ENCODE measurements at places on chromosomes 6 and 20. TPM values are rescaled to one million over a fixed set of nuclear protein-coding genes. Genes with fewer than 3 reads are reported as not detected.
A peak's percentile ranks its signal among the peaks of the same experiment; 100 is the strongest.

DNA sequence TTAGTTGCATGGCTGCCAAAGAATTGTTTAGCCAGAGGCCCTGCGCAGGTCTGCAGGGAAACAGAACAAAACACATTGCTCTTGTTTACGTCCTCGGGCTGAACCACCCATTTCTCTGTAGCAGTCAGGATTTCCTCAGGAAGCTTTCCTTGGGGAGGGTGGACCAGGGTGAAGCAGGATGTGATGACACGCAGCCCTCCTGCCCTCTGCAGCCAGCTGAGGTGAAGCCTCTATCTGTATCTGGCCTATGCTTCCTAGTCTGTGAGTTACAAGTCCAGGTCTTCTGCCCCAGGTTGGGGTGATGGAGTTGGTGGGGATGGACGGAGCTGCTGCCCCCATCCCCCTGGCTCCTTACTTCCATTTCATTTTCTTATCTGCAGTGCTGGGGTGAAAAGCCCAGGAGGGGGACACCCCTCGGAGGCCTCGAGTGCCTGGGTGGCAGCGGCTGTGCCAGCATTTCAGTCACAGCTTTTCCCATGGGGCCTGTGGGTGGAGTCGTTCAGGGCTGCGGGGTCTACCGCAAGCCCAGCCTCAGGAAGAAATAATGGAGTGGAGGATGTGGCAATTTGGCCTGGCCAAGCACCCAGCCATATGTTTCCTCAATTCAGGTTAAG, 24.9 kb downstream of the SASH1 start:
- no peak for DNase-seq
- no peaks in the 10 kb centered on the region for H3K36me3 ChIP-seq
- H3K4me1 ChIP-seq: peaks cover 13% of the 10 kb centered on the region
- no peak overlapping the region for H3K27ac ChIP-seq

The PSORS1C1 gene
- total RNA-seq: not detected

- H3K4me1 ChIP-seq: no peaks in the 10 kb centered on the region
These were observed 28.8 kb downstream of the PTPRT start for GRCh38 chr20:43160941-43161340.

GRCh38 chr20:40744072-40744817, 55.2 kb upstream of the MAFB start:
- DNase-seq: no peak
- no peak overlapping the region for H3K4me3 ChIP-seq
- H3K4me1 ChIP-seq: no peaks in the 10 kb centered on the region

GRCh38 chr6:47419621-47420020, 58.0 kb upstream of the CD2AP start:
- H3K27ac ChIP-seq: no peak overlapping the region
- peaks cover 11% of the 10 kb centered on the region for H3K36me3 ChIP-seq
- peaks cover 30% of the 10 kb centered on the region for H3K4me1 ChIP-seq
- no peak for DNase-seq

DNA sequence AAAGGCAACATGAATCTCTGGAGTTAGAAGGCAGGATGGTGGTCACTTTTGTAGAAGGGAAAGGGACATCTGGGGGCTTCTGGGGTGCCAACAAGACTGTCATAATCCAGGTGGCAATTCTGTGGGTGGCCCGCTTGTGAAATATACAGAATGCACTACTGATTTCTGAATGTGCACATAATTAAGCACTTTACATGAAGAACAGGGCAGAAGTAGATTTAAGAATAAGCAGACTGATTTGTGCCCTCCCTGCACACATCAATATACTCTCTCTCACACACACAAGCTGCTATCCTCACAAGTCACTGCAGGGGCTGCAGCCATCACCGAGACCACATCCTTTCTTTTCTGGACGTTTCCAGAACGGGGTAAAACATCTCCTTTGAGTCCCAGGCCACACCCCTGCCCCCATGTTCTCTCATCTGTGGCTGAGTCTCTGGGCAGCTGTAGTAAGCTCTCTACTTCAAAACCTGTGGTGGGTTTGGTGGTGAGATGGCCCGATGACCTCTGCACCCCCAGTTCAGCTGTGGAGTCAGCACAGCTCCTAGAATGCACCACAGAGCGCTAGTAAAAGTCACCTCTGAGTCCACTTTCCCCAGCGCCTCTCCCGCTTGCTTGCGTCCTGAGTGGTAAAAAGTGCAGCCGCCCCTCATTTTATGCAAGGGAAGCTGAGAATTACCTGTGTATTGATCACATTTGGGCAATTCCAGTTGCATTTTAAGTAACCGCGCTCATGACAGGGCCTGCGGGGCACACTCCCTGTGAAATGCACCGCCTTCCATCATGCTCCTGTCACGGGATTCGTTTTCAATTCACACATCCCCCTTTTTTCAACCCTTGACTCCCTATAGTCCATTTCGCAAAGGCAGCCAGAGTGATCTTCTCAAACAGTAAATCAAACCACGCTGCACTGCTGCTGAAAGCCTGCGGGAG, 115.5 kb downstream of the NFATC2 start:
- H3K4me1 ChIP-seq: peaks cover 79% of the 10 kb centered on the region
- H3K27ac ChIP-seq: peak overlapping the region; percentile 82

The TRDN gene
- not detected for total RNA-seq

The TMEM217 gene
- 3.1 TPM for total RNA-seq

GRCh38 chr6:38159596-38159995, 340.1 kb downstream of the ZFAND3 start:
- H3K4me1 ChIP-seq: no peaks in the 10 kb centered on the region
- no peak overlapping the region for H3K4me3 ChIP-seq
- no peaks in the 10 kb centered on the region for H3K27me3 ChIP-seq
- H3K27ac ChIP-seq: no peak overlapping the region
- H3K36me3 ChIP-seq: no peaks in the 10 kb centered on the region
- DNase-seq: no peak

DNA sequence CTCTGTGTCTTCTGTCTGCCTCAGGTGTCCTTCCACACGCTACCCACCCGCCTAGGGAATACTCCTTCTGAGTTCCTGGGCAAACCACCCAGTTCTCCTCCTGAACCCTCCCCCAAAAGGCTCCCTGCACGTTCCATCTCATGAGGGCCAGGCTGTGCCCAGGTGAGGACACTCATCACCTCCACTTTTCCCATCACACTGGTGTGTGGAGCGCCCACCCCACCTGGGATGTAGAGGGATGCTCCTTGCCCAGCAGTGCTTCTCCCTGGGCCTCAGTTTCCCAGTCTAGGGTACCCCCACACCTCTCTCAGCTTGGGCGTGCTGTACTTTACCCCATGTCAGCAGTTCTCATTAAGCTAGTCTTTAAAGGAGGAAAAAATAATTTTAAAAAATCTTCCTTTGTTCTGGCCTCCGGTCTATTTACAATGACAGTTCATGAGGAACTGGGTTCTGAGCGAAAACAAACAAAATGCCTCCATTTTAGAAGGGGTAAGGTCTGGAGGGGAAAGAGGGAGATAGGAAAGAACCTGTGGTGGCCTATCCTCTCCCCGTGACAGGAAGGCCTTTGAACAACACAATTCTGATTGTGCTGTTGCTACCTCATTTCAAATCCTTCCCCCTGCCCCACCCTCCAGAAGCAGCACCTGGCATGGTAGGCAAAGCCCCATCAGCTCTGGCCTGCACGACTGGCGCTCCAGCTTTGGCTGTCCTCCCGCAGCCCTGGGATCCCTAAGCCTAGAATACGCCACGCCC, 1.7 kb upstream of the C20orf203 start:
- DNase-seq: no peak
- no peaks in the 10 kb centered on the region for H3K27me3 ChIP-seq
- no peaks in the 10 kb centered on the region for H3K36me3 ChIP-seq
- H3K27ac ChIP-seq: no peak overlapping the region
- H3K4me1 ChIP-seq: peaks cover 54% of the 10 kb centered on the region

- no peak for DNase-seq
- H3K27ac ChIP-seq: no peak overlapping the region
- peaks cover 12% of the 10 kb centered on the region for H3K4me1 ChIP-seq
- no peak overlapping the region for H3K4me3 ChIP-seq
These were observed 55.5 kb downstream of the TCP11 start for GRCh38 chr6:35085359-35086281.

DNA sequence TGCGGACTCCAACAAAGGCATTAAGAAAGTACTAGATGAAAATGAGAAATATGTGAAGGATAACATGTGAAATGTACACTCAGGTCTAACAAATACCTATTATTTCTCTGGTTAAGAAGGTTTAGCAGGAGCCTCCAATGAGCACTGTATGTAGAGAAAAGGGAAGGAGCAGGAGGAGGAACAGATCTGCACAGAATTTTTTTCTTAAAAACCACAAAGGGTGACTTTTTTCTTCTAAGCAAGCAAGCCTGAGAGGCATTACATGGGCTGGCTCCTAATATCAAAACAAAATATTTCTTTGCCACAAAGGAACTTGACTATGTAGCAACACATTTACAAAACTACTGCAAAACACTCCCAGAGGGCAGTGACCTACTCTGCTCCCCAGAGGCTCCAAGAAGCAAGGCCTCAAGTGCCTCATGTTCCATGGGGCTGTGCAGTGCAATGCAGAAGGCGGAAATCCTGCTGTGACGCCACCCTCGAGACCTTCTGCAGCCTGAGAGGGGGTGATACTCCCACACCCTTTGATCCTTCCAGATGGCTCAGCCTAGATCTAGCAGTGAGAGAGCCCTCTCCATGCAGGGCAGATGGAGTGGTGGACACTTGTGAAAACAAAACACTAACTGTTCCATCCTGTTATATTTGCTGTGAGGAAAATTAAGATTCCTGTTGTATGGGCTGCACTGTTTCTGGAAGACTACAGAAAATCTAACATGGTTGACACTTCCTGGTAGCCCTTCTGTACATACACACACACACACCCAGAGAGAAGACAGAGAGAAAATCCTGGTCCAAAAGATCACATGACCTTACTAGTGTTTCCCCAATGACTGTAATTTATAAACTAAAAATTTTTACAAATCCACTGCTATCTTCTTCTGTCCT, 36.0 kb upstream of the SMIM29 start:
- no peak for DNase-seq
- H3K4me3 ChIP-seq: no peak overlapping the region
- peaks cover 26% of the 10 kb centered on the region for H3K4me1 ChIP-seq
- H3K27ac ChIP-seq: peak overlapping the region; percentile 43
- H3K36me3 ChIP-seq: peaks cover 31% of the 10 kb centered on the region

The THBS2 gene
- not detected for total RNA-seq

The TRIM15 gene
- total RNA-seq: not detected

The OR2B2 gene
- not detected for total RNA-seq

GRCh38 chr6:130922922-130923321, 95.7 kb downstream of the SMLR1 start:
- no peaks in the 10 kb centered on the region for H3K36me3 ChIP-seq
- no peaks in the 10 kb centered on the region for H3K4me1 ChIP-seq
- no peak overlapping the region for H3K4me3 ChIP-seq
- H3K27ac ChIP-seq: no peak overlapping the region
- DNase-seq: no peak

DNA sequence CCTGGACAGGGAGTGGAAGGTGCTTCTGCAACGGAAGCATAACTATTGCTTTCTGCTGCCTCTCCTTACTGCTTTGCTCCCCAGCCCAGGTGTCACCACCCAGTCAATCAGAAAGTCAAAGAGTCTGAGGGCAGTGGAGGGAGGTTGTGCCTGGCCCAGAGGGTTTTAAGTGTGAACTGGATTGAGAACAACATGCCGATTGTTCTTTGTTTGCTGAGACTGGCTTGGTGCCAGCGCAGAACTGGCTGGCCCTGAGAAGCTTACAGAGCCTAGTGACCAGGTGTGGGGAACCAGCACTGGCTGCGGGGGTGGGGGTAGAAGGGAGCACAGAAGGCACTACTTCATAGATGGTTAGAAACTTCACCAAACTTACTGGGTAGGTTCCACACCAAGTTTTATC, 31.1 kb upstream of the ENPP4 start:
- H3K27me3 ChIP-seq: no peaks in the 10 kb centered on the region
- H3K4me3 ChIP-seq: no peak overlapping the region
- H3K4me1 ChIP-seq: no peaks in the 10 kb centered on the region
- no peak for DNase-seq
- no peaks in the 10 kb centered on the region for H3K36me3 ChIP-seq

The OOEP gene
- total RNA-seq: 0.87 TPM

DNA sequence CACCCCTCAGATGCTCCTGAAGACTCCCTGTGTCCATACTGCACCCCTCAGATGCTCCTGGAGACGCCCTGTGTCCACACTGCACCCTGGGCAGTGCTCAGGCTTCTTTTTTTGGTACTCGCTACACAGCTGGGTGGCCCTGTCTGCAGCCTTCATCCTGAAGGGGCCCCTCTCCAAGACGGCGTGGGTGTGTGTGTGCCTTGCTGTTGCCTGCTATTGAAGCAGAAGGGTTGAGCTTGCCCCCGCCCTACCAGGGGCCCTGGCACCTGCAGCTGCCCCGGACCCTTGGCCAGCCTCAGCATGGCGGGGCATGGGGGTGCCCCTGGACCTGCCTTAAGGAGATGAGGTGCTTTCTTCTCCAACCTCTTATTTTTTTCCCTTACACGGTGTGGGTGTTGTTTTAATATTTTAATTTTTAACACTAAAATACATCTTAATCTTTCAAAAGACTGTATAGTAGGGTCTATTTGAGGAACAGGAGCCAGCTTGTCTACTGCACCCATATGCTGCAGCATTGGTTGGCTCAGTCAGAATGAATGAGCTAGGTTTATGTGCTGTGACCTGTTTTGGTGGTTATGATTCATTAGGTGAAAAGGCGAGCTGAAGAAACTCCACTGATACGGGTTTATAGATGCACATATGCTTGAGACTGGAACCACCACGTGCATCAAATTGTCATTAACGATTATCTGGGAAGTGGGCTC, 135.9 kb downstream of the AGPAT4 start:
- no peaks in the 10 kb centered on the region for H3K27me3 ChIP-seq
- H3K27ac ChIP-seq: no peak overlapping the region
- no peak for DNase-seq
- H3K4me1 ChIP-seq: no peaks in the 10 kb centered on the region

- DNase-seq: no peak
- no peak overlapping the region for H3K27ac ChIP-seq
- no peaks in the 10 kb centered on the region for H3K4me1 ChIP-seq
- no peaks in the 10 kb centered on the region for H3K36me3 ChIP-seq
- no peaks in the 10 kb centered on the region for H3K27me3 ChIP-seq
These were observed 178.7 kb downstream of the GJA1 start for GRCh38 chr6:121614115-121614514.

The C4A gene
- total RNA-seq: 3.6 TPM

- H3K4me3 ChIP-seq: no peak overlapping the region
- DNase-seq: no peak
- H3K27ac ChIP-seq: no peak overlapping the region
These were observed 343.0 kb downstream of the CDKAL1 start for GRCh38 chr6:20877008-20877937.

The MUCL3 gene
- total RNA-seq: not detected

The ULBP2 gene
- 0.60 TPM for total RNA-seq

All from activated CD8-positive, alpha-beta T cell treated with anti-CD3 and anti-CD28 coated beads, Interleukin-2, amount 10 ng/mL, durations not matched to agents 7 days and 5 days (primary cell).